ENCODE measurements at places on chromosomes 3 and 15.

- DNase-seq = no peak
Measured at GRCh38 chr3:55044486-55044885, 116.6 kb upstream of the LRTM1 start.

GRCh38 chr15:69009341-69009740 is 5.2 kb upstream of the NOX5 start:
- DNase-seq = no peak

DNA sequence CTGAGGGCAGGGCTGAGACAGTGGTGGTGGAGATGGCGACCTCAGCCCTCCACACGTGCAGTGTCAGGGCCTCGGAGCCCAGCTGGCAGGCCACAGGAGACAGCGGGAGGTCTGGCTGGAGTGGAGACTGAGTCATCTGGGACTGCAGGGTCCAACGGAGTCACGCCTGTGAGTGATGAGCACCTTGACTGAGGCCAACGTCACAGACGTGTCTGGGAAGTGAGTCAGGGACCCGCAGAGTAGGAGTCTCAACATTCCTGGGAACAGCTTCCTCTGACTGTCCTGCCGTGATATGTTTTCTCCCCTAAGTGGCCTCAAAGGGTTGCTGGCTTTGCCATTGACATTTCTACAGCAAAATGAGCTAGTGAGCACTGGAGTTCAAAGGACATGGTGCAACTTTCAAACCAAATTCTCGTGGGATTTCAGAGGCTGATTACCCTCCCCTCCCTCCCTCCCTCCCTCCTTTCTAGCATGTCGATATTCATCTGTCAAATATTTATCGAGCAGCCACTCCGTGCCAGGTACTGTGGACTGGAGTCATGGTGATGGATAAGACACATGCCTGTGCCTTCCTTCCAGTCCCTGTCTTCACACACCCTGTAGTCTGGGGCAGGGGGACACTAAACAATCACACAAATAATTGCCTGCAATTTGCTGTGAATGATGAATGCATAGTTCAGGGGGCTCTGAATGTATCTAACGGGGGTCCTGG is 53.3 kb upstream of the AMOTL2 start:
- no peak for DNase-seq

- DNase-seq = no peak
Measured at GRCh38 chr3:145767909-145768308, 393.1 kb downstream of the PLOD2 start.

GRCh38 chr15:84911879-84912660 is 27.6 kb downstream of the SLC28A1 start:
- no peak for DNase-seq

DNA sequence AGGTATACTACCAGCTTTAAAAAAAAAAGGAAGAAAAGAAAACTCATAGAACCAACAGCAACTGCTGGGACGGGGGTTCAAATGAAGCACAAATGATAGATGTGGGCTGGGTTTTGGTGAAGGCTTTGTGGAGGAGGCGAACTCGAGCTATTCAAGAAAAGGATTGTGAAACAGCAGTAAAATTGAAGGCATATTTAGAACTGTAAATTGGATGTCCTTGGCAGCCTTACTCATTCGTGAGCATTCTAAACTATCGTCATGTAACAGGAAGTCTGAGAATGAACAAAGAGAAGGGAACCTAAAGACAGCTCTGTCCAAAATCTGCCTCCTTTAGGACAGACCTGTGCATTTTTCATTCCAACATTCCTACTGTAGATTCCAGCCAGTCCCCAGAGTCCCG is 97.8 kb downstream of the LARS2 start:
- DNase-seq = no peak

DNA sequence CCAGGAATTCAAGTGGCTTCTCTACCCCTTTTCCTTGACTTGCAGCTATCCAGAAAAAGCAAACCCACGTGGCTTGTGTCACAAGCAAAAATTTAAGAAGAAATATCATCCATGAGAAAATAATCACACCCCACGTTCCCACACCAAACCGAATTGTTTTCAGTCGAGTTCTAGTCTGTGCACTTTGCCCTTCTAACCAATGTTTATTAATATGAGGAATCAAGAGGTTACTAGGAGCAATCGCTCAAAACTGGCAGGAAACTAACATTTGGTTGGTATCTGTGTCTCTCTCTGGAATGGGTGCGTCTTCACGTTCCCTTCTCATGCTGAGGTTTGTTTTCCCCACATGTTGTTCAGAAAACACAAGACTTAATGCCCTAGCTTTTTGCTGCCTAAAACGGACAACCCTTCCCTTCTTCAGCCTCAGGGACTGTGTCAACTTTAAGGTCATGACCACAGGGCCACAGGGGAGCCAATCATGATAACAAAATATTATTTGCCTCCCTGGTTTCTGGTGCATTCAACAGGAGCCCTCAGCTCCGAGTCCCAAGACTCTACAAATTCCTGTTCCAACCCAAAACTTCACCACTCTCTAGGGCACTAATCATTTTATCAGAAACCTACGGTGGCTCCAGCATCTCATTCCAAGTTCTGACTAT is 41.4 kb upstream of the LMCD1 start:
- no peak for DNase-seq

- no peak for DNase-seq
Measured at GRCh38 chr15:90816401-90817116, 51.8 kb upstream of the FURIN start.

DNA sequence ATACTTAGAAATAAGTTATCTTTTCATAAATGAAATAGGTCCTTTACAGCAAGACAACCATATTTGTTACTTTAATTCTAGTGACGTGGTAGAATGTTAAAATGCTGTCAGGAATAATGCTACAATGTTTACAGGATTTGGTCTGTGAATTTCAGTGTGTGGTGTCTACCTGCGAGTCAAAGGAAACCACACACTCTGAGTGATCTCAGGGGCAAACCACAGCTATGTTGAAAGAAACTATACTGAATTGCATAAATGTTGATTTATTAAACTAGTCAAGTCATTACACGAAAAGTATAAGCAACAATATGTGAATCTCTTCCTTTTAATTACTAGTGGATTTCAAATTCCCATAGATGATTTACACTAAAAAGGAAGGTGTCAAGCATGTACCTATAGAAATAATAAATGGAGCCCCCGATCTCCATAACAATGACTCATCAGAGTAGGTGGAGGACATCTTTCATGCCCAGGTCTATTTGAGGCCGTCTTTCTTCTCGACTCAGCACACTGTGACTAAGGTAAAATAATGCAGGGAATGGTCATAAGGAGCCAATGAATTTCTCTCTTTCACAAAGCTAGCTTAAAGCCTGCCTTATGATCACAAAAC is 463.0 kb downstream of the ERC2 start:
- no peak for DNase-seq

DNA sequence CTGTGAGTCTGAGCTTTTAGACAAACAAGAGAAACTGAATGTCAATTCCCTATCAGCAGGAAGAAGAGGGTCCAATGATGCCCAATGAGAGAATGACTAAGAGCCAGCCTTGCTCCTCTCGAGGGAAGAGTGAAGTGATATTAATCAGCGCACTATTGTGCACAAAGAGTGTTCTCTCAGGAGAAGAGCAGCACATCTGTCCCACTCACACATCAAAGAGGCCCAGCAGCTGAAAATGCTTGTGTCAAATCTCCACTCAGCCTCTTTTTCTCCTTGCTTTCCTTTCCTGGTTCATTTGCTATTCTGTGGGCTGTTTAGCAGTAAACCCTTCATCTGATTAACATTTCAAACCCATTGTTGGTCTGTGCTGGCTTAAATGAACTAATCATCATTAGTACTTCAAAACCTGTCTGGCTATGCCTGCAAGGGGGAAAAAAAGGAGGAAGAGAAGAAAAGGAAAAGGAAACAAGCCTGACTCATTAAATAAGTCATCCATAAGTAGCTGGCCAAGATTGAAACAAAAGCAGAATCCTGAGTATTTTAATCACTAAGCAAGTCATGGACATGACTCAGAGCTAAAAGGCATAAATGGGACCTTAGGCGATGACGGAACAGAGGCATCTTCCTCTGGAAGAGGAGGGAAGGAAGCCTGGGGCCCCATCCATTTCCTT is 912.7 kb downstream of the TUSC7 start:
- DNase-seq = no peak

- DNase-seq = no peak
Measured at GRCh38 chr3:178206521-178206920, 329.7 kb upstream of the KCNMB2 start.

DNA sequence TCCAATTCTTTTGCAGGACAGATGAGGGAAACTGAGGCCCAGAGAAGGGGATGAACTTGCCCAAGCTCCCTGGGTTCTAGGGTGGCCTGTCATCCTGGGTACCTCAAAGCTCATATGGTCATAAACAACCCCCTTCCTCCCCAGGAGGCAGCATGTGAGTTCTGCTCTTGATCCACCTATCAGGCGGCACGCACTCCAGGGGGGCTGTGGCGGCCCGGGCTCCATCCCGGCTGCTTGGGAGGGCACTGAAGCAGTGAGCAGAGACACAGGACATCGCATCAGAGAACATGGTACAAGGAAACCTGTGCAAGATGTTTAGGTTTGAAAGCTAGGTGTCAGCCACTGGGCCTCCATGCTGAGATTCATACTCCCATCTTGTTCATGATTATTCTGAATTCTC is 34.2 kb downstream of the CPN2 start:
- no peak for DNase-seq

DNA sequence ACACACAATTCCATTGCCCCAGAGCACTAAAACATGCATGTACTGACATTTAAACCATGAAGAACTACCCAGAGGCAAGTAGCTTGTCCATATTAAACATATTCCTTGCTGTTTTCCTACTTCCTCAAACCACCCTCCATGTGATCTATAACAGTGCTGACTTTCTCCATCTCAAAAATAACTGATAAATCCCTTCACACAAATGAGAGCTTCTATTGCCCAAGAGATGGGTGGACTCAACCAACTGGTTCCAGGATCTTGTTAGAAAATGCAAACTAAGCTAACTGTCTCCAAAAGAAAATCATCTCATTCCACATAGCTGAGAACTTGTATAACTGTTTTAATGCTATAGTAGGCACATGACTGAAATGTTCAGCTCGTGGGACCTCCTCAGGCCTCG is 29.6 kb downstream of the DCLK3 start:
- DNase-seq = no peak

DNA sequence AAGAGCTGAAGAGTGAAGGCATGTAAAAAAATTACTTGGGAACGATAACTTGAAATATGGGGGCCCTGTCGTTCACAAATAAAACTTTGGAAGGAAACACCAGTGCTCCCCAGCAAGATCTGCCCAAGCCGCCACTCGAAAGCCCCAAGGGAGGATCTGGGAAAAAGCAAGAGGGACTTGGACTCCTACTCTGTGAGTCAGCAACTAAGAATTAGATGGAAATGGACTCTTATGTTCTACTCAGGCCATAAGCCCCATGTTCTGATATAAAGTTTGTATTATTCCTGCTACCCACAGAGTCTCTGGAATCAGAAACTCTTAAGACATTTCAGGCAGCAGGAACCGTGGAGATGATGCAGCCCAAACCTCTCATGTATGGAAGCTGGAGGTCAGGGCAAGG is 75.7 kb downstream of the ITGB5 start:
- no peak for DNase-seq

- DNase-seq = no peak
Measured at GRCh38 chr3:54877730-54878129, 50.1 kb downstream of the LRTM1 start.

DNA sequence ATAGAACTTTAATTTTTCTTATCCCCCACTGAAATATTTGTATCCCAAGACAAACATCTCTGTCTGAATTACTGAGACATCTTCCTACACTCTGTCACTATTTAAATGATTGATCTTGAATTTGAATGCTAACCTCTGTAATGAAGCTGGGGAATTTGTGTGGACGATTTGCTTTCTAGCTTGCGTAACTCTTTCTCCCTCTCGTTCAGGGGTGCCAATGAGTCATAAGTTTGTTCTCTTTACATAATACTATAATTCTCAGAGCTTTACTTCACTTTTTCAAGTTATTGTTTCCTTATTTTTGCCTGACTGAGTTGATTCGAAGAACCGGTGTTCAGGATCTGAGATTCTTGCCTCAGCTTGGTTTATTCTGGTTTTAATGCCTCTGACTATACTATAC is 783.3 kb upstream of the CADM2 start:
- no peak for DNase-seq

GRCh38 chr3:57852896-57853295 is 96.8 kb downstream of the SLMAP start:
- DNase-seq = no peak

DNA sequence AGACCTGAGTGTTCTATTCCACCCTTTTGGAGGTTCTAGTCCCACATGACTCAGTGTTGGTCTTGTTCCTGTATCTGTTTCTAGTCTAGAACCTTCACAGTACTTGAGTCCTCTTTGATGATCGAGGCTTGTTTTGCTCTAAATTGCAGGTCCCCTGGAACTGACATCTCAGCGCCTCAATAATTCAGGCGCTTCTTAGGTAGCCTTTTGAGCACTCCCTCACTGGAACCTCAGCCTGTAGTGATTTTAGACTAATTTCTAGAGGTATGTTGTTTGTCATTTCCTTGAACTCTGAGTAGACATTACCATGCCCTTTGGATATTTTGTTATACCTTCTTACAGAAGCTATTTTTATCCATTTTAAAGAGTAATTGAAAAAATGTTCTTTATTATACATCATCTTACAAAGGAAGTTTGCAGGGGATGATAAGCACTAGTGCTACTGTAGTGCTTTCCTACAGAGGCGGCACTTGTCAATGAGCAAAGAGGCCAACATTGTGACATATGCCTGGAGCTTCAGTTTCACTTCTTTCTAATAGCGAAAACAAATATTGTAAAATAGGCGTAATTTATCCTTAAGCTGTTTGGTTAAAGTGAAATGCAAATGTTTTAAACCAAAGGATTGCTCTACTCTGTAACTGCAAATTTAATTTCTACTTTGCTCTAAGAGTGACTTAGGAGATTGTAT is 75.7 kb downstream of the EFL1 start:
- no peak for DNase-seq

DNA sequence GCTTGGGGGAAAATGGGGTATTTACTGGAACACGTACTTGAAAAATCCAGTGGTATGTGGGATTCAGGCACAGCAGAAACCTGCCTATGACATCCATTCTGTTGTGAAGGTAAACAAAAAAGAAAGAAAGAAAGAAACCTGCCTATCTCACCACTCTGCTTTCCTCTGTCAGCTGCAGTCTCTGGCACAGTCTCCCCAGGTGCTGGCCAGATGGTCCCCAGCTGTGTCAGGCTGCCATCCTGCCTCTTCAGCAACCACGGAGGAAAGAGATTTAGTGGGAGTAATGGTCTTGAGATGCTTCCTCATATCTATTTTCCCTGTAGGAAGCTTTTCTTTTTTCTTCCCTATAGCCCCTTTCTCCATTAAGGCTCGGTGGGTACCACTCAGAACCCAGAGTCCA is 2.5 kb upstream of the PXYLP1 start:
- no peak for DNase-seq

- DNase-seq = no peak
Measured at GRCh38 chr3:35744419-35744818, 105.1 kb downstream of the ARPP21 start.

GRCh38 chr15:62107571-62108121 is 40.9 kb downstream of the C2CD4A start:
- DNase-seq = no peak

DNA sequence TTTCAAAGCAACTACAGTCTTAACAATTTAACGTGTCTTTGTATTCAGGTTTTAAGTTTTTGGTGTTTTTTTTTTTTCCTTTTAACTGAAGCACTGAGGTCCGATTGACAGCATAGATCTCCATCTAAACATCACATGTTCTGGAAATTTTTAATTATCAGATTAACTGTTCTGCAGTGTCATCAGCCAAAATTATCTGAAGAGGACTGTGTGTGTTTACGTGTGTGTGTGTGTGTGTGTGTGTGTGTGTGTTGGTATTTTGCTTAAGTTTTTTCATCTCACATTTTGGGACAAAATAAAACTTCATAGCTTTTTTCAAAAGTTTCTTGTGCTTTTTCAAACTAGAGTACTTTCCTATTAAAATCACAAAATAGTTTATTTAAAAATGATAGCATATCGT is 1.8 kb downstream of the PIK3CA start:
- no peak for DNase-seq
